ENCODE measurements at places on chromosomes 12 and 14.

DNA sequence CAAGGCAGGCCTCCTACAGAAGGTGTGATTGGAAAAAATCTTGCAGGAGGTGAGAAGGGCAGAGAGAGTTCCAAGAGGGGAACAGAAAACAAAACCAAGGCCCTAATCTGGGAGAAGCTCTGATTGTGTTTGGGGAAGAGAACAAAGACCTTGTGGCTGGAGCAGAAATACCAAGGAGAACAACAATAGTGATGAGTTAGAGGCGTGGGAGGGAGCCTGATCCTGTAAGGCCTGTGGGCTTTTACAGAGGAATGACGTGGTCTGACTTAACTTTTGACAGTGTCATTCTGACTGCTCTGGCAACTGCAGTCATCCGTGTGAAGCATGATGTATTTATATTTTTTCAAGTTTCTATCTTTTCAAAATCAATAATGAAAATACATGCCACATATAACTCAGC lies 200.6 kb downstream of the ANO4 start:
- DNase-seq = no peak

DNA sequence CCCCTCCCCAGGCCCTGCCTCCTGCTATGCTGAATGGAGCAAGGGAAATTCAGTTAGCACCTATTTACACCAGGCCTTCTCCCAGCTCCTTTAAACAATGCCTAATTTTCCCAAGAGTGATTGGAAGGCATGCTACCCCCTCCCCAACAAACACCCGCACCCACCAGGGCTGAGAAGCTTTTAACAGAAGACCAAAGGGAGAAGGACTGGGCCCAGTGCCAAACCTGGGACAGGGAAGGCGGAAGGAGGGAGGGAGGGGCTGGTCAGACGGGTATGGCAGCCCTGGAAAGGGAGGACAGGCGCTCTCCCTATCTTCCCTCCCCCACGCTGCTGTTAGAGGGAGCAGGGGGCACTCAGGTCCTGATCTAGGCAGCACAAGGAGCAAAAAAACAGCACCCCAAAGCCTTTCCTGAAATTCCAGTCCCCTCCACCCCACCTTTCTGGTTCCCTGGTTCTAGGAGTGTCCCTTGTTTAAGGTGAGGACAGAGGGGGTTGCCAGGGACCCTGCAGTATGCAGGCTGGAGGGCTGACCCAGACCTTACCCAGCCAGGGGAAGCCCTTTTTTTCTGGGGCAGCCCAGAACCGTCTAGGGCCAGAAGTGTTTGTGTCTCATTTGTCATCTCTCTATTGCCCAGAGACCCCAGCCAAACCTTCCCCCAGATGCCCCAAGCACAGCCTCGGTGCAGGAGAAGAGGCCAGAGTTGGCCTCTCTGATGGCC lies 2.4 kb upstream of the KRT8 start:
- DNase-seq = peak; percentile 62

- no peak for DNase-seq
Measured at GRCh38 chr12:58204071-58204470, 262.7 kb downstream of the ATP23 start.

DNA sequence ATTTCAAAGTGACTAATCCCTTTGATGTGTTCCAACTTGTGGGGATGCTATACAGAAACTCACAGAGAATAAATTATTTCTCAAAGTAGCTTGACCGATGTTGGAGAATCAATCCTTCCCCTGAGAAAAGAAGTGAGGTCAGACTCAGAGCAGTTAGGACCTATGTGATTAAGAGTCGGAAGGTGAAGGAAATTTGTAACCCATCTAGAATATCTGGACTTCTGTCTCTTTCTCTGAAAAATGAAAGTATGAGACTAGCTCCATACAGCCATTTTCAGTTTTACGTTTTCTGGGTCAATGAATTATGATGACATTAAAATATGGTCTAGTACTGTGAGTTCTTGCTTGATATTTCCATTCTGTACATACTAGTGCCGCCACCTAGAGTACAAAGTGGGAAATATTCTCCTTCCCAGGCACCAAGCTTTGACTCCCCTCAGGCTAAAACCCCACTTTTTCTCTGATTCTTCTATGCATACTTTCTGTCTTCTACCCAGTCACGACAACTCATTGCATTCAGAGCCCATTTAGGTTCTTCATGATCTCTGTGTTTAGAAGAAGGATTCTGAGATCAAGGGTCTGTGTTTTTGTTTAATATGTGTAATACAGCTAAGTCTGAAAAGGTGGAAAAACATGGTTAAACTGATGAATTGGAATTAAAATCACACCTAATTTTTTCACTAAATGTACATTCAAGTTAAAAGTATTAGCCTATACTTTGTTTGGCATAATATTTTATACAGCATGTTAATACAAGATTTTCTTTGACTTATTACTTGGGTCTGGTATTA lies 6.9 kb upstream of the NTS start:
- DNase-seq = no peak

GRCh38 chr12:120229071-120229486 lies 28.2 kb upstream of the RPLP0 start:
- DNase-seq = no peak

DNA sequence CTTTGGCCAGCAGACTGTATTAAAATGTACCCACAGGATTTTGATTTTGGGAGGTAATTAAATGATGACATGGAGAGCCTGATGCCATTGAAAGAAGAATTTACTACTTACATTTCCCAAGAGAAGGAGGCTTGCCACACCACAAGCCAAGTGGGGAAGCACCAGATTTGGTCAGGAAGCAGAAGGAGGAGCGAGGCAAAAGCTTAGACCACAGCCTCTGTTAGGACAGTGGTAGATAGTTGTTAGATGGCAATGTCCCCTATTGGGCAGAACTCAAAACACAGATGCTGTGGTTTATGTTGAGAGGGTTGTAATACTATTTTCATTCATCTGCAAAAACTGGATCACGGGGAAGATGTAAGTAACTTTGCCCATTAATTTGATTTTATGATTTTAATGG lies 709.4 kb downstream of the VRK1 start:
- no peak for DNase-seq

DNA sequence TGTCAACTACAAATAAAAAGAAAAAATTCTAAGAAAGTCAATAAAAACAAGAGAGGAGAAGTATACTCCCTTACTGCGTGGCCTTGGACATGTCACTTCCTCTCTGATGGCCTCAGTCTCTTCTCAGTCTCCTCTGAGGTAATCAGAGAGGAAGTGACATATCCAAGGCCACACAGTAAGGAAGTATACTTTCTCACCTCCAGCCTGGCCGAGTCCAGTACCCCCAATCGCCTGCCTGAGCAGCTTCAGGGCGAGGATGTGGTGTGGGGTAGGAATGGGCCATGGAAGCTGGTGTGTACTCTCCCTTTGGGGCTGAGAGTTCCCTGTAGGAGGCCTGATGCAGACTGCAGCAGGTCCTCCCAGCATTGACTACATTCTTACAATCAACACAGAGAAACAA lies 15.8 kb downstream of the VDR start:
- no peak for DNase-seq

DNA sequence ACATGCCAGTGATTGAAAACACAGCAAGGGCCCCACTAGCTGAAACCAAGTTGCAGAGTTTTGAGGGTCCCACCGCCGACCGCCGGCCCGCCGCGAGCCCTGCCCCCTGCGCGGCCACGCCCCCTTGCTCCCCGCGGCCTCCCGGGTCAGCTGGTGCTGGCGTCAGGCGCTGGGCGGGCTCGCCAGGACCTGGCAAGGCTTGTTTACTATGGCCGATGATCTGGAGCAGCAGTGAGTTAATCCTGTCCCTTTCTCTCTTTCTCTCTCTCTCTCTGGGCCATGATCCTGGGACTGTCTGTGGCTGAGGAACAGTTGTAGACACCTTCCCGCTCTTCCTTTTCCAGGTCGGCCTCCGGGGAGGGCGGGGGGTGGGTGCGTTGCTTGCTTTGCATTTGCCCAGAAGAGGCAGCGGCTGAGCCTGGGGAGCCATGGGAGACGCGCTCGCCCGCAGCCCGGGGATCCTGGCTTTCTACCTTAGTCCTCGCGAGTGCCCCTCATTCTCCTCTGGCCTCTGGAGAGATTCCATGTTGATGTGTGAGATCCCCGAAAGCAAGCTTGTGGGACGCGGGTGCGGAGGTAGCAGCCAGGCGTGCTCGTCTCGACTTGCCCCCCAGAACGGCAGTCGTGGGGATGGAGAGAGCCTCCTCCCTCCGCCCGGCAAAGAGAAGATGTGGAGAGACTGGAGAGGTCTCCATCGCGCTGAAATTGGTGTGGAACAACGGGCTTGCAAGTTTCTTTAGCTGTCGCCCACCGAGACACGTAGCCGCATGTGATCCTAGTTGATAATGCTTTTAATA lies at the start of gene ABHD4:
Gene ABHD4 (plus strand): TSS at position 202 of the 797 bp plus-strand sequence. CDS start 7 bp downstream, at position 209.
- DNase-seq = peak; percentile 41

DNA sequence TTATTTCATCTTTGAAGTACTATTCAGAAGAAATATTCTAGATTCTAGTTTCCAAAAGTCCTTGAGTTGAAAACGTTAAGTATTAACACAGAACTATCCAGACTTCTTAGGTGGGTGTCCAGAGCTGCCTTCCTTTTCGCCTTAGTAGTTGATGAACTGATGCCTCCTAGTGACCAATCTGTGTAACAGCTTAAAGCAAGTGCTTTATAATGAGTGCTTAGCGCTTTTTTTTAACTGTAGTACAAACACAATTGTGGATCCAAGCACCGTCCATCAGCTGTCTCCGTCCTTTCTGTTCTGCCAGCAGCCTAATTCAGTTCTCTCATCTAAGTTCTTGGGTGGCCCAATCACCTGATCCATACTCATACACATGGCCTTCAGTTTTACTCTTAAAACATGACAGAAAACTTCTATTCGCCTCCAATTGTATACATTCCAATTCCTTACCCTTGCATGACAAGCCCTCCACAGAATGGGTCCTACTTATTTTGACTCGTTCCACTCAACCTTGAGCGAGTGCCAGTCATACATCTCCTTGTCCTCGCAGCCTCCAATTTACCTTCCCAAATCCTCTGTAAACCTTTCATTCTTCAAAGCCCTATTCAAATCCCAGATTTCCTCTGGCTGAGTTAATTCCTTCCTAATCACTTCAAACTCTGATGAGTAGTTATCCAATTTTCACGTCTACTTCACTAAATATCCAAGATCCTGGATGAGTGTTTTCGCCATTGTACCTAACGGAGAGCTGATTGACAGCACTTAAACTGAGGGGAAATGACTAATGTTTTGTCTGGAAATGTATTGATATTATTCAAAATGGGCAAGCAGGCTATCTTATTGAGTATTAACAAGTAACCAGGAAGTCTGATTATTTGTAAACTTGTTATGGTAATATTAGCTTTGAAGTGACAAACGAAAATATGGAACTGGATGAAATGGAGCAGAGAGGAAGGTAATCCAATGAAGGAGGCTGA lies 5.8 kb upstream of the PHLDA1 start:
- peak; percentile 24 for DNase-seq

DNA sequence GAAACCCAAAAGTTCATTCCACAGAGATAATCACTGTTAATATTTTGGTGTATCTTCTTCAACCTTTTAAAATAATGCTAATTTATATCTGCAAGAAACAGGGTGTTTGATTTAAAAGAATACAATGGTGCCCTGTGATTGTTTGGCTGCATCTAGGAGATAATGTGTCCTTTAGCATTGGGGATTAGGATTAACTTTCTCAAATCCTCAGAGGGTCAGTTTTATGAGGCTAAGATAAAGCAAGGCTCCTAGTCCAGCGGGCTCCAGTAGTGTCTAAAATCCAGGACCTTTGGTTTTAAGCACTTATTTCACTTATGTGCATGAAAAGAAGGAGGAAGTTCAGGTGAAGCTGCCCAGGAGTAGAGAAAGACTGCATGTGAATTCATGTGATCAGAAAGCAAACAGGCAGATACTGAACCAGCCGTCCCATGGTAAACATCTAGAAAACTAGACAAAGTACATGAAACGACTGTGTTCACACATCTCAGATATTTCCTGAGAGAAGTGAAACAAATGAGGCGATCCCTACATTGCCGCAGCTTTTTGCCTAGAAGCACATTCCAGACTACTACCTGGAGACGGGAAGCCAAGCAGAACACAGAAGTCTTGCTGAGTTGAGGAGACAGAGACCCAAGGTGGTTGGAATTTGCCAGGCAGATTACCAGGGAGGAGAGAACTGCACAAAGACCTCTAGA lies 129.1 kb upstream of the MAX start:
- peak; percentile 34 for DNase-seq

DNA sequence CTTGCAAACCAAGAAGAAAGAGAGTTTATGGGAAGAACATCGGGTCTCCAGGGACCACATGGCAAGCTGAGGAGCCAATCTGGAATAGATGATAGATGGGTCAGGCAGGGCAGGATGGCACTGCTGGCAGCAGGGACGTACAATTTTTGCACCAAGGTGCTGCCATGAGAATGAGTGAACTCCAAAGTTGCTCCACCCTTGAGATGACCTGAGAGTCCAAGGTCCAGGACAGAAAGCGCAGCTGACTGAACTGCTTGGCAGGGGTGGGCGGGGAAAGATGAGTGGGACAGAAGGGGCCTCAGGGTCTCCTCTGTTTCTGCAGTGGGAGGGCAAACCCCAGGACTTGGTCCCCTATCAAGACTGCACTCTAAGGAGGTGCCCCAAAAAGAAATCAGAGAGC lies 136.7 kb upstream of the GSC start:
- no peak for DNase-seq

DNA sequence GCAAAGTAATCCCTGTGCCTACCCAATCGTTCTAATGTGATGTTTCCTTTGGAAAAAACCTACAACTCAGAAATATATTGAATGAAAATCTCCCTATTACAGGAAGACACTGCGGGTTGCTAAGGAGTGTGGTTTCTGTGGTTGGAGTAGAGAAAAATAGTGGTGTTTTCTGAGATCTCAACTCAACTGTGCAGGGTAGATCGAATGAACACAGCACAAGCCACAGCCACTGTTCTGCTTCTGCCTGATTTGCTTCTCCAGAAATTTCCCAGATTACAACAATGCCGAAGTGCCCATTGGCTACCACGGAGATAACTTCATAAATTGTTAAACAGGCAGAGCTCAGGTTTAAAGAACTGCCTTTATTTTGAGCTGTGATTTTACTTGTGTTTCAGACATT lies 480.4 kb downstream of the DIO2 start:
- DNase-seq = no peak

- peak; percentile 64 for DNase-seq
Measured at GRCh38 chr12:108730365-108731104, 783 bp downstream of the CORO1C start.

- peak; percentile 10 for DNase-seq
Measured at GRCh38 chr12:121964813-121965643, 46.6 kb downstream of the CFAP251 start.

GRCh38 chr14:65412856-65413738 lies 567 bp downstream of the FUT8 start:
- peak; percentile 88 for DNase-seq
